Muscle of back (tissue), 13 donors: ENCODE measurements at places on chromosomes 2 and 18.

DNA sequence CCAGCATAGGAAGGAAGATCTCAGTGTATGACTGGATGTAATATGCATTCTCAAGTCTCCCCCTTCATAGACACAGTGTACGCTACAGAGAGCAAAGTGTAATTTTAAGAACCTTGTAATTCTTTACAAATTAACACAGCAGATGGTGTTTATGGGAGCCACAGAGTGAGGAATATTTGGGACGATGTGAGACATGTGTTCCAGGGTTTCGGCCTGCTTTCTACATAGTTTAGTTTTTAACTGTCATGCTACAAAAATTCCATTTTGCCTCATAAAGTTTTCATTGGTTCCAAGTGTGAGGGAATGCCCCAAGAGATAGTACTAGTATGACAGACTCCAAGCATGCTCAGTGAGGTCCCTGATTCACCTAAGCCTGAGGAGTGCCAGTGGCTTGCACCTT is 76.2 kb upstream of the LRRTM1 start:
- DNase-seq = peak; percentile 43

- no peak for DNase-seq
These were observed 422.6 kb upstream of the SETBP1 start for GRCh38 chr18:44258086-44258485.

DNA sequence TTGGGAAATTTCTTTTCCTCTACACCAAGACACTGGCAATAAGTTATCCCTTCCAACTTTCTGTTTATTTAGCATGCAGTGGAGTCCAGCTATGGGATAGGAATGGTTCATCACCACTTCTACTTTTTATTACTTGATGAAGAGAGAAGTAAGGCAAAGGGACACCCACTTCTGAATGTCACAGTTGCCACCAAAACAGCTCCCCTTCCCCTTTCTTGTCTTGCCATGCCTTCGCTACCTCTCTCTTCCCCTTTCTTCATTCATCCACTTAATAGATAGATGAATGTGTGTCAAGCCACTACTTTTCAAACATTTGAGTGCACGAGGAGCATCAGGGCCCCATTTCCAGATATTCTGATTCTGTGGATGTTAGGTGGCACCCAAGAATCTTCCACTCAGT is 59.6 kb downstream of the KCTD18 start:
- no peak for DNase-seq

DNA sequence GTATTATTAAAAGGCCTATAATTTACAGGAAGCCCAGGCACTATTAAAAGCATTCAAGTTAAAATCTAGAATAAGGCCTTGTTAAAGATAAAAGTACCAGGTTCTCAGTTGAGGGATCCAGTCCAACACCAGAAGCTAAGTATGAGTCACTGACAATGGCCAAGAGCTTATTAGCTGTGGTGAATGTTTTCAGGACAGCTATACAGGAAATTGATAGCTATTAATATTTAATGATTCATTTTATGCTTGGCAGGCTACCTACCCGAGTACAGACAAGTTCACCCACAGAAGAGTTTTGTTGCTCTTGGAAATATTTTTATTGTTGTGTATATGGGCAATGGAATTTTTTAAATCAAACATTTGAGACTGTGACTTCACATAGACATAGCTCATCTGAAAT is 729.6 kb upstream of the ZNF804A start:
- DNase-seq = peak; percentile 25

GRCh38 chr2:192004188-192004963 is 157.5 kb upstream of the CAVIN2 start:
- no peak for DNase-seq

GRCh38 chr2:177101930-177102329 is 110.7 kb upstream of the HNRNPA3 start:
- DNase-seq = no peak

DNA sequence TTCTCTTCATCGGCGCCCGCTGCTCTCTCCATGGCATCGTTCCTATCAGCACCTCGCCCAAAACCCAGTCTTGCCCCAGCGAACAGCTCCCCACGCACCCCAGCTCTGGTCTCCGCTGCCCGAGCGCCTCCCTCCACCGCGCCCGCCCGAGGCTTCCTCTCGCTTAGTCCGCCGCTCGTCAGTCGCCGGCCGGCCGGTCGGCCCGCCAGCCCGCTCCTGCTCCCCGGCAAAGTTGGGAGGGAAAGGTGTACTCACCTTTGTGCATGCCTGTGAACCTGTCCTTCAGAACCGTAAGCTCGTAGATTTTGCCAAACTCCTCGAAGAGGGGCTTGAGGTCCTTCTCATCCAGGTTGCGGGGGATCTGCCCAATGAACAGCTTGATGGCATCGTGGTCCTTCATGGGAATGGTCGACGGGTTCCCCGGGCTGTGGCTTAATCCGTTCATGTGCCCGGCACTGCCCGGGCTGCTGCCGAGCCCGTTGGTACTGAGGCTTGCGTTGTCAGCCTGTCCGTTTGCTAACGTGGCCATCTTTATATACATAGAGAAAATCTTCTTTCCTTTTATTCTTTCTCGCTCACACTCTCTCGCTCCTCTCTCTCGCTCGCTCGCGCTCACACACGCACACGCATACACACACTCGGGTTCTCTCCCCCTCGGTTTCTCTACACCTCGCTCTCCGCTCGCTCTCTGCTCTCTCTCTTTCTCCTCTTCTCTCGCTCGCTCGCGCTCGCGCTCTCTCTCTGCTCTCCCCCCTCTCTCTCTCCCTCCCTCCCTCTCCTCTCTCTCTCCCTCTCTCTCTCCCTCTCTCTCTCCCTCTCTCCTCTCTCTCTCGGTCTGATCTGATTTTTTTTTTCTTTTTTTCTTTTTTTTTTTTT is at the start of gene CELF4:
CELF4 (minus strand) TSS at position 698 of the 876 bp plus-strand sequence.
- peak; percentile 63 for DNase-seq

GRCh38 chr2:225994748-225995405 is 595.4 kb downstream of the NYAP2 start:
- DNase-seq = no peak

DNA sequence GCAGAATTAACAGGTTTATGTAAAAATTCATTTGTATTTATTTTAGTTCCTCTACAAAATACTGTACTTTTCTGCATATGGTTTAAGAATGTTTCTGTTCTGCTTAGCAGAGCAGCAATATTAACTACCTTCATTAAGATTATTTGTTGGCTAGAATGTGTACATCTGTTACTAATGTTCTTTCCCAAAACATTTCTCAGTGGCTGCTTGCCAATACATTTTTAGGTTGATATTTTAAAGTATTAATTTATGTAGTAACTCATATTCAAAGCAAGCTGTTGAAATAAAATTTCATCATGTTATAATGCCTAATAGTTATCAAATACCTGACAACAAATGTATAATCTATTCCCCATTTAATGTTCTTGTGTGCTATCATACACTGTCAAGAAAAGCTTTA is 40.3 kb downstream of the PRKD3 start:
- DNase-seq = peak; percentile 28

- peak; percentile 94 for DNase-seq
These were observed 2.2 kb downstream of the RND3 start for GRCh38 chr2:150485114-150485870.

- DNase-seq = no peak
These were observed 64.2 kb downstream of the VRK2 start for GRCh38 chr2:58110765-58111164.

DNA sequence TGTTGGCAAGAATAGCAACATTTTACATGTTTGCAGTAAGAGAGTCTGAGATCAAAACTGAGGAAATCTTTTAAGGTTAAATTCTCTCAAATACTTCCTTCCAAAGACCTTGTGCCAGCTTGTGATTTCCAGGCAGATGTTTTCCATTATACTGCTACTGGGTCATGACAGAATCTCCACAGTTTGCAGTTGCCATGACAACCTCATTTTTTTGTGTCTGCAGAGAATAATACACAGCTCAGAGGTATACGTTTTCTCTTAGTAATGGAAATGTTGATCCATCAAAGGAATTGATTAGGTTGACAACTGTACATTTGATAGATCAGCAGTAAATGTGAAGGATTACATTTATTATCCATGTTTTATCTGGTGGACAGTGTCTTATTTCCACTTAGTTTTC is 29.1 kb upstream of the CSRNP3 start:
- DNase-seq = peak; percentile 86

GRCh38 chr2:55914786-55915185 is 8.8 kb downstream of the EFEMP1 start:
- DNase-seq = no peak

GRCh38 chr2:111985514-111985913 is 69.6 kb upstream of the TMEM87B start:
- no peak for DNase-seq

DNA sequence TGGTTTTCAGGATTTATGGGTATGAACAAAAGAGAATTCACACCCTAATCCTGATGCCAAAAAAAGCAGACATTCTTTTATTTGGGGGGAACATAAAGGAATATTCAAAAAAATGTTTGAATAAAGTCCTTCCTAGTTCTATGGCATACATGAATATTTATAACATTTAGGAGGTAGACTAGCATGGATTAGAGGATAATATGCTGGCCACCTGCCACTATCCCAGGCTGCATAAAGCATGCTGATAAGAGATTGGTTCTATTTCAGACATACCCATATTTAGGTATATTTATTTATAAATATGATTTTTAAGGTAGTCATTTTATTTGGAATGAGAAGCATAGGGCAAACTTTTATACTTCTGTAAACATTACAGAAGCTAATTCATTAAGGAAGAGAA is 34.9 kb upstream of the MAP3K20 start:
- no peak for DNase-seq

- DNase-seq = no peak
These were observed 234.4 kb upstream of the RBBP8 start for GRCh38 chr18:22698711-22699110.

- DNase-seq = peak; percentile 90
These were observed 452 bp downstream of the RAPH1 start for GRCh38 chr2:203534621-203535077.

GRCh38 chr2:74474481-74474880 is 2.0 kb upstream of the MRPL53 start:
- no peak for DNase-seq

DNA sequence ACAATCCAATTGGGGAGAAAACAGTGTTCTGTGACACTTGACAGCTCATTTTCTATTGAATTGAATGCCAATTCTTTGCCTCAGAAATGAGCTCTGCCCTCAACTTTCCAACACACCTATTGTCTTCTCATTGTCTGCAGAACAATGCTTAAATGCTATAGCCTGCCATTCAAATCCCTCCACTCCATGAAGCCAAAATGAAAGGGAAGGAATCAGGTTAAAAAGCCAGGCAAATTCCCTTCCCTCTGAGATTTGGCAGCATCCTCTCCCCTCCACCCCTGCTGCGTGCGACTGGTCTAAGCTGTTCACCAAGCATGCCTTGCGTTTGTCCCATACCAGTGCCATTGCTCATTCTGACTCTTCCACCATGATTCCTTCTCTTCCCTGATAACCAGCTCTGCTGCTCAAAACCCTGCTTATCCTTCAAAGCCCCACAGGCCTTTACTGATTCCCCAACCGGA is 32.4 kb upstream of the TMEM131 start:
- DNase-seq = no peak

- no peak for DNase-seq
These were observed 43.2 kb downstream of the C2orf76 start for GRCh38 chr2:119323459-119323858.

- no peak for DNase-seq
These were observed 95.7 kb downstream of the EFEMP1 start for GRCh38 chr2:55827855-55828254.

- no peak for DNase-seq
These were observed 184.5 kb downstream of the MTX2 start for GRCh38 chr2:176453784-176454183.

- peak; percentile 69 for DNase-seq
These were observed 422.5 kb downstream of the LPIN1 start for GRCh38 chr2:12168791-12169388.

DNA sequence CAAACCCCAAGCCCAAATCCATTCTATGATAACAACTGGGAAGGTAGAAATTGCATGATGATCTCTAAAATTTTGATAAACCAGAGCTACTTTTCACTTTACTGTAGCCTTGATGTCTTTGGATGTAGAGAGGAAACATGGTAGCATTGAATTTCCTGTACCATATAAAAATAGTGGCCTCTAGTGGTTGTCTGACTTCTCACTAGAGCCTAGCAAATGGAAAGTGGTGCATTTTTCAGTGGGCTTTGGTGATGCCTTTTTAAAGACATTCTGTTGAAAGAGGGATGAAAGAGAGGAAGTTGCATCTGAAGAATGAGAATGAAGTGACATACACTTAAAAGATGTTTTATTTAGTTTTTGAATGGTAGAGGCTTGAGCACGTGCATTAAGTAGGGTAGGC is 662.2 kb downstream of the XIRP2 start:
- DNase-seq = no peak

GRCh38 chr2:60376252-60376651 is 177.2 kb downstream of the BCL11A start:
- DNase-seq = no peak

DNA sequence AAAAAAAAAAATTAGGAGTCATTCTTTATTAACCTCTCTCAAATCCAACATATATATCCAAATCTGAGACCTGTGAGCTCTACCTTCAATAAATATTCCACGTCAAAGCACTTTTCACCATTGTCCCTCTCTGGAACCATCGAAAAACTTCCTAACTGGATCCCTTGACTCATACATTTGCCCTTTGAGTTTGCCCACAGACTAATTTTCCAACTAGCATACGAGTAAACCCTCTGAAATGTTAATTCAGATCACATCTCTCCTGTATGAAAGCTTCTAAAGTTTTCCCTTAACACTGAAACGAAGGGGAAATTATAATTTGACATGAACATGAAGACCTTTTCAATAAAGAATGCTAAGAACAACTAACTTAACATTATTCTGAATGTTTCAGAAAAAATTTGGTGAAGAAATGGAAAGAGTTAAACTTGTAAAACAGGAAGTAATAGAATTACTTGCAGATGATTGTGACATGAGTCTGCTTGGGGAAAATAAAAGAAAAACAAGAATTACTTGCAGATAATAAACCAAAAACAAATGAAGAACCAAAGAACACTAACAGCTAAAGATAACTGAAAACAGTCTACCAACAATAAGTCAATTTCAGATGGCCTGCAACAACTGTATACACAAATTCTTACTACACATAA is 110.6 kb downstream of the C2orf74 start:
- DNase-seq = no peak

- DNase-seq = no peak
These were observed 7.7 kb downstream of the MDH1 start for GRCh38 chr2:63596401-63596883.

DNA sequence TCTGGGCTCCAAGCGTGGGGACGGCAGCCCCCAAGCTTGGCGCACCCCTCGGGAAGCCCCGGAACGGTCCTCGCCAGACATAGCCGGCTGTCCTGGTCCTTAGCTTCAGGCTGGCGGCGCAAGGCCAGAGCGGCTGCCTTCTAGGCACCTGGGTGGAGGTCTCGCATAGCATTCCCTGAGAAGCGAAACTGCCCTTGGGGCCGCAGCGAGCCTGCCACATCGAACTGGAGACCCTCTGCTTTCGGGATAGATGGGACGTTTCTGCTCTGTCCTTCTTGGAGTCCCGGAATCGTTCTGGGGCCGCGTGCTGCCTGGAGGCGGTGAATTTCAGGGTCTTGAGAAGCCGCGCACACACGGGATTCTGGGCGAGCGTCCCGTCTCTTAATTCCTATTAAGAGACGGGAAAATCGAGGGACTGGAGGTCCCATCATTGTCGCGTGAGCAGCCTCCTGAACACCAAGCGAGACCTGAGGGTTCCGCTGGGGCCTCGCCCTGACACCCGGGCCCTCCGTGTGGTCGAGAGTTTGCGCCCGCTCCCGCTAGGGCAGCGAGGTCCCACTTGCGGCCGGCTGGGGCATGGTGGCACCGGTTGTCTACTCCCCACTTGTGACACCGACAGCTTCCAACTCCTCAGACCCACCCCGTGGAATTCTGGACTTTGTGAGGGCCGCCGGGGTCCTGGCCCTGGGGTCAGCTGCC is 9.7 kb upstream of the EN1 start:
- DNase-seq = no peak

- DNase-seq = no peak
These were observed 88.2 kb downstream of the MTCL1 start for GRCh38 chr18:8793445-8794155.
